Large intestine (tissue), 12 donors: ENCODE measurements at places on chromosomes 7 and 10. TPM values are rescaled to one million over a fixed set of nuclear protein-coding genes. Genes with fewer than 3 reads are reported as not detected.

DNA sequence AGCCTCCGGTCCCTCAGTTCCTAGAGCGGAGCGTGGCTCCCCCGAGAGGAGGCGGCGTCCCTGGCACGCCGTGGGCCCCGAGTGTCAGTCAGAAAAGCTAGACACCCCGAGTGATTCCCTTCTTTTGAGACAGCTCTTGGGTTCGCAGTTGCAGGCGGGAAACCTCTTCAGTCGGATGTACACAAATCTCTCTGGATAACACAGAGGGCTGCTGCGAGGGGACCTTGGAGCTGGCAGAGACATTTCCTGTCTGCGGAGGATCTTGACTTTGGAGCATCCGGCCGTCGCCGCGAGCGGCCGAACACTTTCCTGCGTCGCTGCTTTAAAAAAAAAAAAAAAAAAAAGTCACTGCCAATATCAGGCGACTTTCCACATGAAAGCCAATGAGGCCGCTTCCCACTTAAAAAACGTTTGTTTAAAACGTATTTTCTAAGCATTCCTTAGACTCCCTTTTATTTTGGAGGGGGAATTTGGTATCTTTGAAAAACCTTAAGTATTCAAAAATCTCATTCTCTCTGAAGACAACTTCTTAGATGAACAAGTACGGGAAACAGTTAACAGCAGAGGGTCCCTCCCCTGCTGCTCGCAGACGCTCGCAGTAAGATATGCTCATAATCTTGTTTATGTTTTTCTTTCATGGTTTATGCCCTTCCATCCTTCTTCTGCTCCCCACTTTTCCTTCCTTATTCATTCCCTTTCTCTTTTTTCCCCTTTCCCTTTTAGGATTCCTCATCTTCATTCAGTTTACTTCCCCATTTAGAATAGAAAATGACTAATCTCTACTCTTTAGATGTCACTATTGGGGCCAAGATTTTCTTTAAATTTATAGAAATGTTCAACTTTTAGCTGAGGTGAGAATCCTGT, 10.0 kb downstream of the HHEX start:
- DNase-seq, result peak; percentile 33

- no peak for DNase-seq
Measured at GRCh38 chr10:124291001-124291701, 127.6 kb downstream of the OAT start.

GRCh38 chr10:115957012-115957399, 316.0 kb downstream of the GFRA1 start:
- no peak for DNase-seq

CUBN gene
- 73.9 TPM for polyA plus RNA-seq

AEBP1 gene
- 23.1 TPM for polyA plus RNA-seq

CCDC146 gene
- polyA plus RNA-seq, result 13.4 TPM
